Hepatocyte (in vitro differentiated cells): ENCODE measurements at places on chromosomes 7 and 10. TPM values are rescaled to one million over a fixed set of nuclear protein-coding genes. Genes with fewer than 3 reads are reported as not detected.

The PIK3AP1 gene
- 2.5 and 4.7 TPM in 2 replicates for polyA plus RNA-seq

The RBM20 gene
- 3.7 and 6.5 TPM in 2 replicates for polyA plus RNA-seq

The MINDY4 gene
- polyA plus RNA-seq = 4.4 and 5.2 TPM in 2 replicates

The CHN2 gene
- polyA plus RNA-seq = 12.3 and 13.7 TPM in 2 replicates

The PPP3CB gene
- polyA plus RNA-seq = 11.8 and 15.0 TPM in 2 replicates

GRCh38 chr10:18474118-18474455 lies 177.3 kb downstream of the NSUN6 start:
- DNase-seq = no peak

DNA sequence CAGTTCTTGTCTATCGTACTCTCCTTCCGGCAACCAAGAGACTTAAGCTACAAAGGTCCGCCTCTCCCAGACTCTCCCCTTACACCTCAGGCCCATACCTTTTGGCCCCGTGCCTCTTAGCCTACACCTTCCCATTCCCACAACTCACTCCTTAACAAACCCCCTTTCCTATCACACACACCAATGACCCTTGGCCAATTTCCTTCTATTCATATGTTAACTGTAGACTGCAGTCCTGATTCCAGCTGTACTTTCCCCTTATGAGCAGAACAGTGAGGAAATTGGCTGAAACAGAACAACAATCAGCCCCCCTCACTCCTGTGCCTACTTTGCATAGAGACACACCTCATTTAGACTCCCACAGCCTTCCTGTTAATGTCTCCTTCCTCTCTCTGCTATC lies 1.4 kb upstream of the TMEM139 start:
- DNase-seq = no peak

DNA sequence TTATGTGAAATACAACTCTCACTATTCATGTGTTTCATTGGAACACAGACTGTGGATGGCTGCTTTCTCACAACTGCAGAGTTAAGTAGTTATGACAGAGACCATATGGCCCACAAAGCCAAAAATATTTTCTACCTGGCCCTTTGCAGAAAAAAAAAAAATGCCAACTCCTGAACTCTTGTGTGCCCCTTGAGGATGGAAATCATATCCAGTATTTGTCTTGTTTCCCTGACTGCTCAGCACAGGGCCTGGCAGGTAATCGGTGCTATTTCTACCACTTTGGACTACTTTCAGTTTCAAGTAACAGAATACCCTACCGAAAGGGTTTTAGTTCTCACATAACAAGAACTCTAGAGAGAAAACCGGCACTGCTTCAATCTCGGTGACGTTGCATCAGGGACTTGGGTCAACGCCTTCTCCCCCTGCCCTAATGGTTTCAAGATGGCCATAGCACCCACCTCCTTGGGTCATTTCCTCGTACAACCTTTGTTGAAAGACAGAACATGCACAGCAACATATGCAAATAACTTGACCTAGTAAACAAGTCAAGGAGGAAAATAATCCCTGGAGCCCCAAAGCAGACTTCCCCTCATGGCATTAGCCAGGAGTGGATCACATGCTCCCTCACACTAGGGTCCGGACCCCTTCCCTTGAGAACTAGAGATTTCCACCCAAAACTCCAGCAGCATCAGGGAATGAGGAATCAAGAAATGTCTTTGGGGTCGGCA lies 11.8 kb upstream of the GPNMB start:
- DNase-seq = no peak

GRCh38 chr7:133997463-133997862 lies 129.7 kb upstream of the LRGUK start:
- no peak for DNase-seq

- DNase-seq = no peak
Observed at GRCh38 chr10:126380352-126381076, 7.8 kb downstream of the ADAM12 start.
